ENCODE measurements at places on chromosomes 7 and 10. TPM values are rescaled to one million over a fixed set of nuclear protein-coding genes. Genes with fewer than 3 reads are reported as not detected.

NEUROD6 gene
- not detected for total RNA-seq

ADRA2A gene
- total RNA-seq: not detected

DNA sequence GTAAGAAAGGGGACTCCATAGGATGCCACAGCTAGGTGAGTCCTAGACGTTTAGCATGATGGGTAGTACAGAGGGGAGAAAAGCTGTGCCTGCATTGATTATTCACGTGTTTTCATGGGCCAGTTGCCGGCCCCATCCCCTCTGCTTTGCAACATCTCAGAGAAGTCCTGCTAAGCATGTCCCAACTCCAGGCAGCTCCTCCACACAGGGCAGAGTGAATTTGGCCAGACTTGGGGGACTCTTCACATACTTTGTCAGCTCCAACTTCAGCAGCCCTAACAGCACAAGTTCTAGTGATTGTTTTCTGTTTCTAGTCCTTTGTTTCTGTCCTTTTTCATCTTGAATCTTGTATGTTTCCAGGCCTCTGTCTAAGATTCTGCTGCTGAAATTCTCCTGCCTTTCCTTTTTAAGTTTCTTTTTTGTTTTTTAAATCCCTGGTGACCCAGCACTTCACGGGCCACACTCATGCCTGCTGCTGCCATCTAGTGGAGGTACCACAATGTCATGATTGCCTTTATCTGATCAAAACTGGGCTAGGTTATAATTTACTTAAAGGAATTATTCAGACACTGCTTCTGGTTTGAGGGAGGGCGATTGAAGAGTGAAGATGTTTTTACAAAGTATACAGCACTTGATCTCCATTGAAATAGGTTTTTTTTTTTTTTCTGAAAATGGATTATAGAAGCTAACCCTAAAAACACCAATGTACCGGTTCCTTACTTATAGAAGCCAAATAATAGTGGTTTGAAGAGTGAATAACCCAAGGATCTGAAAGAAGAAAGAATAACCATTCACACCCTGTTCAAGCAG, 276.9 kb downstream of the CSTF2T start:
- no peaks in the 10 kb centered on the region for H3K4me1 ChIP-seq
- H3K27ac ChIP-seq: no peak overlapping the region
- no peak overlapping the region for H3K4me3 ChIP-seq
- H3K36me3 ChIP-seq: no peaks in the 10 kb centered on the region

- H3K36me3 ChIP-seq: peaks cover 8% of the 10 kb centered on the region
- H3K4me1 ChIP-seq: peaks cover 67% of the 10 kb centered on the region
- peak overlapping the region; percentile 99 for H3K27ac ChIP-seq
- no peaks in the 10 kb centered on the region for H3K27me3 ChIP-seq
- peak; percentile 76 for DNase-seq
- peak overlapping the region; percentile 70 for H3K4me3 ChIP-seq
These were observed 70.3 kb upstream of the KMT2E start for GRCh38 chr7:104943502-104944343.

CAV2 gene
- not detected for total RNA-seq

CYP3A5 gene
- not detected for total RNA-seq

- no peak for DNase-seq
- H3K36me3 ChIP-seq: no peaks in the 10 kb centered on the region
- no peaks in the 10 kb centered on the region for H3K4me1 ChIP-seq
- no peak overlapping the region for H3K4me3 ChIP-seq
These were observed 49.0 kb downstream of the RPS24 start for GRCh38 chr10:78082636-78083035.

- H3K36me3 ChIP-seq: no peaks in the 10 kb centered on the region
- DNase-seq: no peak
- no peaks in the 10 kb centered on the region for H3K27me3 ChIP-seq
- H3K4me3 ChIP-seq: no peak overlapping the region
- H3K27ac ChIP-seq: no peak overlapping the region
- peaks cover 4% of the 10 kb centered on the region for H3K4me1 ChIP-seq
These were observed 8.0 kb upstream of the PWWP2B start for GRCh38 chr10:132388891-132389432.

- peaks cover 3% of the 10 kb centered on the region for H3K27me3 ChIP-seq
- DNase-seq: no peak
- peaks cover 11% of the 10 kb centered on the region for H3K36me3 ChIP-seq
- peaks cover 25% of the 10 kb centered on the region for H3K4me1 ChIP-seq
- no peak overlapping the region for H3K4me3 ChIP-seq
- no peak overlapping the region for H3K27ac ChIP-seq
These were observed 197.3 kb upstream of the PLXNA4 start for GRCh38 chr7:132773527-132773956.

GRCh38 chr10:18164093-18164492, 23.9 kb downstream of the CACNB2 start:
- H3K4me1 ChIP-seq: no peaks in the 10 kb centered on the region
- DNase-seq: no peak
- no peak overlapping the region for H3K4me3 ChIP-seq
- H3K27ac ChIP-seq: no peak overlapping the region
- no peaks in the 10 kb centered on the region for H3K27me3 ChIP-seq

DNA sequence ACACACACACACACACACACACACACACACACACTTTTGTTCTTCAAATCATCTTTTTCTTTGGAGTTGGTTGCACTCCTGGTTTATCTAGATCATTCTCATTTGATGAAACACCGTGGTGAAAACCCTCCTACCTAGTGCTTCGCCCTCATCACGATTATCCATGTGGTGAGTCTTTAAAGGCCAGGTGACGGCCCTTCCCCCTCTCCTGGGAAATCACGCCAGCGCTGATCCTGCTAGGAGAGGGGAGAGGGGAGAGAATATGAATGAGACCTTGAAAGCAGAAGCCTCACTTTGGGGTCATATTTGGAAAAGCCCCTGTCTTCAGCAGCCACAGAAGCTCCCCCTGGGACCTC, 103.9 kb upstream of the LRRC4 start:
- H3K4me1 ChIP-seq: peaks cover 13% of the 10 kb centered on the region
- H3K4me3 ChIP-seq: peak overlapping the region; percentile 58
- H3K36me3 ChIP-seq: no peaks in the 10 kb centered on the region
- H3K27me3 ChIP-seq: peaks cover 56% of the 10 kb centered on the region
- no peak overlapping the region for H3K27ac ChIP-seq

KIF20B gene
- 66.4 TPM for total RNA-seq

GRCh38 chr7:82050792-82051191, 280.9 kb upstream of the HGF start:
- no peaks in the 10 kb centered on the region for H3K4me1 ChIP-seq
- H3K4me3 ChIP-seq: no peak overlapping the region
- no peak for DNase-seq

GRCh38 chr7:77415823-77416620, at the start of gene GSAP:
TSS of gene GSAP (minus strand) at chr7:77416349. CDS start at chr7:77416321, 28 bp downstream.
- peak within 1 kb of the TSS; percentile 66 for H3K4me3 ChIP-seq
- peak; percentile 55 for DNase-seq
- peaks cover 38% of the 10 kb centered on the region for H3K4me1 ChIP-seq
- H3K27ac ChIP-seq: peak within 1 kb of the TSS; percentile 80
- no peaks in the 10 kb centered on the region for H3K36me3 ChIP-seq

ZNF804B gene
- not detected for total RNA-seq

GRCh38 chr7:121388950-121389349, 7.2 kb downstream of the FAM3C start:
- no peaks in the 10 kb centered on the region for H3K27me3 ChIP-seq
- H3K4me3 ChIP-seq: no peak overlapping the region
- no peak for DNase-seq
- H3K36me3 ChIP-seq: peaks cover 21% of the 10 kb centered on the region

GRCh38 chr7:1951159-1951536, 281.1 kb downstream of the ELFN1 start:
- H3K36me3 ChIP-seq: peaks cover 3% of the 10 kb centered on the region
- H3K27ac ChIP-seq: peak overlapping the region; percentile 87
- DNase-seq: peak; percentile 55
- H3K4me3 ChIP-seq: no peak overlapping the region
- H3K27me3 ChIP-seq: no peaks in the 10 kb centered on the region

TMEM213 gene
- total RNA-seq: not detected

DNA sequence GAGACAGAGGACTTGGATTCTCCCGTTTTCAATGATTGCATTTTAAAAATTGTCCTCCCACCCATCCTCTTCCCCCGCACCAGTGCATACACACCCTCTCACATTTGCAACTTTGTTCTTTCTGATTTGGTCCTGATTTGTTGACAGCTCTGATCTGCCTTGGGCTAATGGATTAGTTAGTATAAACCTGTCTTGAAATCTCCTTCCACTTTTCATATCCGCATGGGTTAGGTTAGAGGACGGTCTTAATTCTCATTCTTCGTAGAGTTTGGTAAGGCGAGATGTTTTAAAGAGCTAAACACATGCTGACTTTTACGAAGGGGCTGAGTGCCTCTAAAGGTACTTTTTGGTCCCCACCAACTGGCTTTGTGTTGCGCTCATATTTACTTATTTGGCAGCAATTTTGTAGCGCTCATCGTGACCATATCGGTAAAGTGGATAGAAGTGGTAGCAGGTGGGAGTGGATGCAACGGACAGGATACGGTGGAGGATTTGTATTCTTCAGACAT, 1.1 kb downstream of the AHR start:
- peaks cover 15% of the 10 kb centered on the region for H3K36me3 ChIP-seq
- H3K27me3 ChIP-seq: no peaks in the 10 kb centered on the region
- H3K27ac ChIP-seq: peak overlapping the region; percentile 95
- H3K4me3 ChIP-seq: peak overlapping the region; percentile 93
- peaks cover 37% of the 10 kb centered on the region for H3K4me1 ChIP-seq

GRCh38 chr7:167976-168791, 24.2 kb upstream of the FAM20C start:
- H3K27ac ChIP-seq: no peak overlapping the region
- no peaks in the 10 kb centered on the region for H3K4me1 ChIP-seq
- no peaks in the 10 kb centered on the region for H3K36me3 ChIP-seq

GRCh38 chr10:100755821-100756220, 10.4 kb downstream of the PAX2 start:
- DNase-seq: no peak
- H3K27me3 ChIP-seq: peaks cover 90% of the 10 kb centered on the region
- no peaks in the 10 kb centered on the region for H3K4me1 ChIP-seq

DNA sequence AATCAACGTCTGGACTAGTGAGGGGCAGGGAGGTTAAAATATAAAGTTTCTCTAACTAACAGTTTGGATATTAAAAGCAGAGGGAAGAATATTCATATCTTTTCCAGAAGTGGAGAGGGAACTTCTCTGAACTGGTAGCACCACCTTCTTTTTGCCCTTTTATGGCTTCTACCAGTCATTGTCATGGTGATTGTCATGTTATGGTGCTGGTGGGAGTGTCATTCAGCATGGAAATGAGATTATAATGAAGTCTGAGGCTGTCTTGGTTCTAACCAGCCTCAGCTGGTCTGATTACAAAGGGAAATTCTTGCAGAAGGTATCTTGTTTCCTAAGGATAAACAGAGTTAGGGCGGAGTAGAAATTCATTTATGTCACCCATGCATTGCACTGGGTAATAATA, 523.8 kb downstream of the ZWINT start:
- DNase-seq: no peak
- no peak overlapping the region for H3K4me3 ChIP-seq
- H3K27ac ChIP-seq: no peak overlapping the region
- H3K36me3 ChIP-seq: no peaks in the 10 kb centered on the region

LRIT1 gene
- total RNA-seq: not detected

DNA sequence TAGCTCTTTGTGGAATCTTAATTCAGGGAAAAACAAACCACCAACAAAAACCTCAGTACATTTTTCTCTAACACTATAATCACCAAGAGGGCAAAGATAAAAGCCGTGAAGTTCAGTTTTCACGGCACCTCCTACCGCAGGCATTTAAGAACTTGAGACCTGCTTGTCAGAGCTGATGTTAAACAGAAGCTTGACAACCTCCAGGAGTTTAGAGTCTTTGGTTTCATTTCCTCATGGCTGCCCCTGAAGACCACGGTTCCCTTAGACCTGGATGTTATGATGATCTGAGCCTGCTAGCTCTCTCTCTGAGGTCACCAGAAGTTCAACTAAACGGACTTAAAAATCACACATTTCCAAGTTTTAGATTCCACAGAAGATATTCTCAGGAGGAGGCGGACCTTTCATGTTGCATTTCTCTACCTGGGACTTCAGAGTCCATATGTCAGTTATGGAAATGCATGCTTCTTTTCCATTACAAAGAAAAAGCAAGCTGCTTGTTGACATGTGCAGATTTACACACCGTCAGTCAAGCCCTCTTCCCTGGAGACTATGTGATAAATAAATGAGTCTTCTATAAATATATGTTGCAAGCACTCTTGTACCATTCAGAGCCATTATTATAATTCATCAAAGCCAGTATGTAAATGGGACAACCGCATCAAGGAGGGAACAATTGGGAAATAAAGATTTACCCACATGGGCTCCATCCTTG, 258.0 kb downstream of the GFRA1 start:
- H3K27ac ChIP-seq: no peak overlapping the region
- H3K4me1 ChIP-seq: no peaks in the 10 kb centered on the region
- H3K27me3 ChIP-seq: no peaks in the 10 kb centered on the region
- H3K36me3 ChIP-seq: no peaks in the 10 kb centered on the region

PRSS37 gene
- total RNA-seq: not detected

GRCh38 chr7:3754493-3755341, 453.7 kb downstream of the SDK1 start:
- H3K4me1 ChIP-seq: no peaks in the 10 kb centered on the region
- H3K36me3 ChIP-seq: no peaks in the 10 kb centered on the region
- H3K27me3 ChIP-seq: no peaks in the 10 kb centered on the region
- DNase-seq: no peak
- no peak overlapping the region for H3K27ac ChIP-seq
- H3K4me3 ChIP-seq: no peak overlapping the region

DNA sequence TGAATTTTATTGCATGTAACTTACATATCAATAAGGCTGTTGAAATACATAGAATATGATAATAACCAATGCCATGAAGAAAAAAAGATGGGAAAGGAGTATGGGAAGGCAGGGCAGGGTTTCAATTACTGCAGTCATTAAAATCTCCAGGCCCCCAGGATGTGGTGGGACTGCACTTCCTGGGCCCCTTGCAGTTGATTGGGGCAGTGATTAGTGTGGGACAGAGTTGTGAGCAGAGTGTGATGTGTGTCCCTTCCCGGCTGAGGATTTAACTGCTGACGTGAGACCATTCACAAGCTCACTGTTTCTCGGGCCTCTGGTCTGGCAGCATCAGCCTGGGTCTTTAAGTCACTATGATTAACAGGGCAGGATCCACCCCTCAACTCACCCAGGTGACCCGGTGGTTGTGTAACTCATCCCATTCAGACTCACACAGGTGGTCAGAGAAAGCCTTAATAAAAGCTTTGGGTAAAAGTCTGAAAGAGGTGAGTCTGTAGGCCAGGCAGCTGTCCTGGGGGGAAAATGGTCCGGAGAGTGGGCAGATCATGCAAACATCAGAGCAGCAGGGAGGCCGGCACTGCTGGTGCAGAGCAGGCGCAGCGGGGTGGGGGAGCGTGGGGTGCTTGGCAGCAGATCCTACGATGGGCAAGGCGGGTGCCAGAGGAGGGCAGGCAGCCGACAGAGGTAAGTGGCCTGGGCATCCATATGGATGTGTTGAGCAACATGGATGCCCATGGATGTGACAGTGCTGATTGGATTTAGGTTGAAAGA, 36.3 kb upstream of the WDFY4 start:
- H3K27me3 ChIP-seq: peaks cover 30% of the 10 kb centered on the region
- no peaks in the 10 kb centered on the region for H3K36me3 ChIP-seq
- no peaks in the 10 kb centered on the region for H3K4me1 ChIP-seq
- no peak overlapping the region for H3K27ac ChIP-seq
